SK-N-DZ (cell line): ENCODE measurements at places on chromosomes 1 and 21.

- DNase-seq, result no peak
These were observed 29.5 kb downstream of the HLX start for GRCh38 chr1:220908757-220909156.

DNA sequence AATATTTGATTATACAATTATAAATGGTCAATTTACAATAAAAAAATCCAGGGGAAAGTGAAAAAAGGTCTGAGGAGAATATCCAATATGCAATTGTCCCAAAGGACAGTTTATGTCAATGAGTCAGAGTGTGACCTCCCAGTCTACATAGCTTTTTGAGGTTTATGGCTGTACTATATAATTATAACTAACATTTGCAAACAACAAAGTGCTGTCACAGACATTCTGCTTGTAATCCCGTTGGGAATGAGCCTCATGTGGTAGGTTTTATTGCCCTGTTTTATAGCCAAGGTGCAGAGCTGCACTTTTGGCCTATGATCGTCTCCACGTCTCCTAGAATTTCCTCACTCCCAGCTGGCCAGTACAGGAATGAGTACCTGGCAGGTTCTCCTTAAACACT is 103.8 kb downstream of the ADSS2 start:
- DNase-seq, result no peak

DNA sequence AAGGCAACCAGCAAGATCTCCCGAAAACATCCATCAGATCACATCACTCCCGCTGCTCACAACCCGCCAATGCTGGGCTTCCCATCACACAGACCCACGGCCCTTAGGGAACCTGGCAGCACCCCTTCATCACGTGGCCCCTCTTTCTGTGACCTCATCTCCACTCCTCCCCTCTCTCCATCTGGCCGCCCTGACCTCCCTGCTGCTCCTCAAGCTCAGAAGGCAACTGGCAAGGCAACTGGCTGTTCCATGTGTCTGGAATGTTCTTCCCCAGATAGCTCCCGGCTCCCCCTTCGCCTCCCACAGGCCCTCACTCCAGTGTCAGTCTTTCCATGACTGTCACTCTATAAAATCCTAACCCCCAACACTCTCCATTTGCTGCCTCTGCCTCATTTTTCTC is 113.0 kb upstream of the ERG start:
- no peak for DNase-seq

- no peak for DNase-seq
These were observed 304.3 kb downstream of the MATN1 start for GRCh38 chr1:30418939-30419720.

DNA sequence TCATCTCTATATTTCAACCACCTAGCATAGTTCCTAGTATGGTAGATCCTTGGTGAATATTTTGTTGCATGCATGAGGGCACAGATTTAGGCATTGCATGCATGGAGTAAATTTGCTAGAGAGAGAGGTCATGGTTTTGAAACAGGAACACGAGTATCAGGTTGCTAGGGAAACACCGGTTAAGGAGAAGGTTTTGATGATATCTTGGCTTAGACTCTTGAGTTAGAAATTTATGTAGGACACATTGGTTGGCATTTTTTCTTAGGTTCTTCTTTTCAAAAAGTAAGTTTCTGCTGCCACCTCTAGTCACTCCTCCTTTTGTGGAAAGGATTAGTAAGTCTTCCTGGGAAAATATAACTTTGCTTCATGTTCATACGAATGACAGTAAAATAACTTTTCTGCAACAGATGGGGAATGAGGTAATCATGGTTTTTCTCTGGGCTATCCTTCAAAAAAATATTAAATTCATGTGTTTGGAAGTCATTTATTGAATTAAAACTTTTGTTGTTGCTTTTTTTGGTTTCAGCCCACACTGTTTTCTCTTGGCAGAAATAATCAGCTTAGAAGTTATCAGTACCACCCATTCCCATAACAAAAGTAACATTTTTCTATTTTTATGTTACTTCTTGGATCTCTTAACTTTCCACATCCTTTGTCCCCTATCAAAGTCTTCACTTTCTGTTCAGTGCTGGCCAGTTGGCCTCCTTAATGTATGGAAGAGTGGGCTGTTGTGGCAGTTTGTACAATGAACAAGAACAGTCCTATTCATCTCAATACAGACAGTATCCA is 97.3 kb downstream of the PLA2G4A start:
- DNase-seq, result no peak

DNA sequence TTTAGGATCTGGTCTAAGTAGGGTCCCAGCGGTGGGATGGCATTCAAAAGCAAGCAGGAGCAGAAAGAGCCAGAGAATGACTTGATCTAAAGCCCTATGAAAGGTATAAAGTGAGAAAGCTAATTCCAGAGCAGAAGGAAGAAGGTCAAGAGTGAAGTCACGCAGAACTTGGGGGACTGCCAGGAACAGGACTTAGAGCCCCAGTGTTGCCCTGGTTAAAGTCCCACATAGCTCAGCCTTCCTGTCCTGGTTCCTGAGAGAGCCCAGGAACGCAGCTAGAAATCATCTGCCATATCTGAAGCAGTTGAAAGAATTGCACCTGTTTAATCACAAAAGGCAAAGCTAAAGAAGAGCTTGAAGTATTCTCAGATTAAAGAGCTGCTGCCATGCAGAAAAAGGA is 160.6 kb upstream of the ATP1B1 start:
- DNase-seq, result no peak

DNA sequence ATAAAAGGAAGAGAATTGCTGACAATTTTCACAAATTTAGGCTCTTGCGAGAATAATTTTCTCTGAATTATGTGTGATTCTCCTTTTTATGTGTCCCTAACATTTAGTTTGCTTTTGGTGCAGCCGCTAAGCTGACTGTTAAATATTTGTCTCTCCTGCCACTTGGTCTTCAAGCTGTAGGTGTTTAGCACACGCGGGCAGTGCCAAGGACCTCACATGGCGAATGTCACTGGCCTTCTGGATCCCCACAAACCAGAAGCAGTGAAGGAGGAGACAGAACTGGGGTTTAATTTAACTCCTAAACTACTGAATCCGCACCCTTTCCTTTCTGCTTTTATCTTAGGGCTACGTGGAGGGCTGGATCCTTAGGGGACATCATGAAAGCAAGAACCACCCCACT is 120.0 kb downstream of the KAZN start:
- no peak for DNase-seq

GRCh38 chr1:67204298-67204980 is 38.2 kb downstream of the IL23R start:
- DNase-seq, result no peak

DNA sequence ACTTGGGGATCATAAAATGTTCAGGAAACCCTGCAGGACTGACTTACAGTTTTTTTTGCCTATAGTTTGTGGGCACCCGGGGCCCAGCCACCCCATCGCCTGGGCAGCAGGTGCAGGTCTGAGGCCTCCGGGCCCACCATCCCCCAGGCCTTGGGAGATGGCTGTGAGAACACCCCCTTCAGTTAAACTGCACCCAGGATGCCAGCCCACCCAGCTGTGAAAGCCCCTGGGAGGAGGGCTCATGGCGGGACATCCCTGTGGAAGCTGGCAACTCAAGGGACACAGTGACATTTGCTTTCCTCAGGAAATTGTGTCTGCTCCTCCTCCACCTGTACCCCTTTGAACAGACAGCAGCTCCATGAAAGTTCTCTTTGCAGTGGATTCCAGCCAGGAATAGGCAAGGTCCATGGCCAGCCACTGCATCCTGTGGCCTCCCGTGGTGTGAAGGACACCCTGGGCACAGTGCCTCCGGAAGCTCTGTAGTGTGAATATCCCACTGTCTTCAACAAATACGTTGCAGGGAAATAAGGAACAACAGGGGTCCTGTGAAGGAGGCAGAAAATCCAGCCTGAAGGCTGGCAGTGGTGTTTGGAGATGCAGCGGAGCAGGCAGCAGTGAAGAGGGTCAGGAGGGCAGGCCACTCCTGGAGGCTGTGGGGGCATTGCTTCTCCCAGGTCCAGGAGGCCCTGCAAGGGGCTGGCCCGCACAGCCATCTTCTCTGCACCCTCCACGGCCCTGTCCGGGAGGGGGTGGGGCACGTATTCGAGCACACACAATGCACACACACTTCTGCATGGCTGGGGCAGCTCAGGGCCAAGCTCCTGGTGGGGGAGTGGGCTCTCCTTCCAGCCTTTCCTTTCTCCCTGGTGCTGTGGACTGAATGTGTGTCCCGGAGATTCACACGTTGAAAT is 2.1 kb upstream of the OBSCN start:
- DNase-seq, result peak; percentile 46

DNA sequence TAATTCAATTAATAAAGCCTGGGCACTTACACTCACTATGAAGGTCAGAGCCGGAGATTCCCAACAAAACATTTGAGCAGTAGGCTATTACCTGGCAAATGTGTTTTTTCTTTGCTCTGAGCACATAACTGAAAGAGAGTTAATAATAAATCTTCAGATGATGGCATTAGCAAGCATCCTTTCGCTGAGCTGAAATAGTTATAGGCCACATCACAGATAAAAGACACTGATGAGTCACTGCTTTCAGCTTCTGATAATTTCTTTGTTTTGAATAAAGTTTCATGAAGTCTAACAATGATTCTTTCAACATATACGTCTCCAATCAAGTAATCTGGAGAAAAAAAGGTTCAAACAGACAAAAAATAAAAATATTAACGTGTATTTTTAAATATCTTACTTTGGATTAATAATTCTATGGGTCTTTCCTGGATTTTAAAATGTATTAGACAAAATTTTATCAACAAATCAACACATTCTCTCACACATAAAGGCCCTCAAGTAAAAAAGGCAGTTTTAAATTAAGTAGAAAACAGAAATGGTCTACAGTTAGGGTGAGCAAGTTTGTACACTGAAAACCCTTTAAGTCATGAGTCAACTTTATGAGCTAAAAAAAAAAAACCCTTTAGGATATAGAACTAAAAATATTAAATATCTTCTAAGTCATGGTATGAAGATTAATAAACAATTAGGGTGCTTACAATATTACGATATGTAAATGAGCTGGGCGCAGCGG is 33.1 kb downstream of the LTN1 start:
- no peak for DNase-seq

GRCh38 chr1:48687282-48688045 is 89.2 kb downstream of the BEND5 start:
- peak; percentile 34 for DNase-seq

- DNase-seq, result no peak
These were observed 19.2 kb downstream of the CLIC4 start for GRCh38 chr1:24764439-24764838.

DNA sequence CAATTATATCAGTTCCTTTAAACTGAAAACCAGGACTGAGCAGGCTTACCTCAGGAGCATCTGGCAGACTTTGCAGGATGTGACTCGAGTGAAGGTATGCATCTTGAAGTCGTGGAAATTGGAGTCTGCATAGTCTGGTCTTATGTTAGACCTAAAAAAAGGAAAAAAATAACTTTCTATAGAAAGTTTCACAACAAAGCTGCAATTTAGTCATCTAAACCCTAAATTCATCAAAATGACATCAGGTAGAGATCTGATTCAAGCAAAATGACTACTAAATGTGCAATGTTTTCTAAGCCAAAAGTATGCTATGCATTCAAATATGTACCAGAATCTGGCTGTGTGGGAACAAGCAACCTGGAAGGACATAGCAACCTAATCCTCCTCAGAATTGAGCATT is 260.1 kb downstream of the VAV3 start:
- DNase-seq, result no peak

GRCh38 chr1:92857817-92858216 is 26.0 kb downstream of the RPL5 start:
- no peak for DNase-seq

DNA sequence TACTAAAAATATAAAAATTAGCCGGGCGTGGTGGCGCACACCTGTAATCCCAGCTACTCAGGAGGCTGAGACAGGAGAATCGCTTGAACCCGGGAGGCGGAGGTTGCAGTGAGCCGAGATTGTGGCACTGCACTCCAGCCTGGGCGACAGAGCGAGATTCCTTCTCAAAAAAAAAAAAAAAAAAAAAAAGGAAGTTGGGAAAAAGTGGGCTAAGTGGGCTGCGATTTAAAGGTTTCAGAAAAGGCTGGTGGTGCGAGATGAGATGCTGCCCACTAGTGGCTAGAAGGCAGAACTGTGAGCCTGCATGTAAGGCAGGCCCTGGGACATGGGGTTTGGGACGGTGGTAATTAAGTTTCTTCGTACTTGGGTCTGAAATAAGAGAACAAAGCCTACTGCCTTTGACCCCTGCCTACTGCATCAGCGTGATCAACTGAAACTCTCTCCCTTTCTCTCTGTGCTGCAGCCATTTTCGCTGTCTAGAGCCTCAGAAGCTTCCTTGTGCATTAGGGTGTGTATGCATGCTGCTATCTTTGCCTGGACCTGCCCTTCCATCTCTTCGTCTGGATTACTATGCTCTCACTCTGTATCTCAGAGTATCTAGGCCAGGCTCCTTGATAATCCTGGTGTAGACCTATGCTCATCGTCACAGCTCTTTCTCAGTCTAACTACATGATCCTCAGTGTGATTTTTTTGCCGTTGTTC is 12.4 kb downstream of the FMOD start:
- DNase-seq, result peak; percentile 64

GRCh38 chr1:48966583-48966982 is 189.9 kb upstream of the BEND5 start:
- no peak for DNase-seq

- DNase-seq, result no peak
These were observed 101.7 kb downstream of the NR5A2 start for GRCh38 chr1:200128944-200129879.

GRCh38 chr1:12539705-12540579 is 78.1 kb downstream of the DHRS3 start:
- no peak for DNase-seq

DNA sequence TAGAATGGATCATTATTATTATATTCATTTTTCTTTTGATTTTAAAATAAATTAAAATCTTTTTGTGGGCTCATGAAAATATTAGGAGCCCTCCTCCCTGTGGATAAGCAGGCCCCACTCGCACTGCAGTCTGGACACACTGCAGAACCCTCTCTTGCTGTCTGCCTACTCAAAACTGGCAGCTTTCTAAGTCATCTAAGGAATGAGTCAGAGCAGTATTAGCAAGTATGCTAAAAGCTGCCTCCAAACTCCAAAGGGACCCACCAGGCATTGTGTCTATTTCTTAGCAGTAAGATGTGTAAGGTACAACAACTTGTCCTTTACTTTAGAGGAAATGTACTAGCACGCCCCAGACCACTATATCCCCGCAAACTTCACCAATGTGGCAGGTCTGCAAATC is 108.8 kb downstream of the SYF2 start:
- no peak for DNase-seq

- no peak for DNase-seq
These were observed 385.4 kb upstream of the VAMP3 start for GRCh38 chr1:7385471-7386225.

- no peak for DNase-seq
These were observed 429.6 kb downstream of the HLX start for GRCh38 chr1:221308534-221309511.

- DNase-seq, result no peak
These were observed 26.5 kb downstream of the CAP1 start for GRCh38 chr1:40067023-40067422.

- no peak for DNase-seq
These were observed 18.8 kb downstream of the MYOG start for GRCh38 chr1:203066965-203067364.

DNA sequence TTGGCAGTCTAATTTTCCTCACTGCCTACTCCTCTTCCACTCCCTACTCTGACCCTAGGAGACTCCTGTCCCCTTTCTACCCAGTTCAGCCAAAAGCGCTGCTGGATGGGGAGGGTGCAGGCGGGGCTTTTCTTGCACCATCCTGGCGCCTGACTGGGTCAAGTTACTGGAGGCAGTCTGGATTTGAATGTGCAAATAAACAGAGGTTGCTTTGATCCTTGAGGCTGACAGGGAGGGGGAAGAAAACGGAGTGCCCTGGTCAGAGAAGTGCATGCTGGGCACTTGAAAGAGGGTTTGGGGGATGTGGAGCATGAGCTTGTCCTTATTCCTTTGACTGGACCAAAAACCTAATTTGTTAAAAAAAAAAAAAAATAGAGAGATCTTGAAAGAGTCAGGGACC is 76.8 kb upstream of the SOX13 start:
- no peak for DNase-seq
